ENCODE measurements at places on chromosomes 7 and 10. TPM values are rescaled to one million over a fixed set of nuclear protein-coding genes. Genes with fewer than 3 reads are reported as not detected.
A peak's percentile ranks its signal among the peaks of the same experiment; 100 is the strongest.

Gene SLC25A28
- 28.3 TPM for total RNA-seq

DNA sequence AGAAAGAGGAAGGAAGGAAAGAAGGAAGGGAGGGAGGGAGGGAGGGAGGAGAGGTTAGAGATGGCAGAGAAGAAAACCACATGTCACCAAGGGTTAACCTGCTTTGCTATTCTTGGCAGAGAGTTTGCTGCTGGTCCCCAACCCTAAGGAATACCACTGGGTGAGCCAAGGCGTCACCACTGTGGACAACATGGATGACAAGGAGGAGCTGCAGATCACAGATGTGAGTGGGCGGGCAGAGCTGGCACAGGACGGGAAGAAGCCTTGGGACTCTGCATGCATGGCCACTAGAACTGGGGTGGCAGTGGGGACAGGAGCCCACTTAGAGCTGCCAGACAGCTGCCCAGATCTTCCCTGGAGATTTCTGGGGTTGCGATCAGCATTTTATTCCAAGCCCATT, 17.2 kb upstream of the MYH16 start:
- H3K4me1 ChIP-seq, result no peaks in the 10 kb centered on the region
- no peaks in the 10 kb centered on the region for H3K27me3 ChIP-seq
- H3K4me3 ChIP-seq, result no peak overlapping the region
- no peak for DNase-seq

DNA sequence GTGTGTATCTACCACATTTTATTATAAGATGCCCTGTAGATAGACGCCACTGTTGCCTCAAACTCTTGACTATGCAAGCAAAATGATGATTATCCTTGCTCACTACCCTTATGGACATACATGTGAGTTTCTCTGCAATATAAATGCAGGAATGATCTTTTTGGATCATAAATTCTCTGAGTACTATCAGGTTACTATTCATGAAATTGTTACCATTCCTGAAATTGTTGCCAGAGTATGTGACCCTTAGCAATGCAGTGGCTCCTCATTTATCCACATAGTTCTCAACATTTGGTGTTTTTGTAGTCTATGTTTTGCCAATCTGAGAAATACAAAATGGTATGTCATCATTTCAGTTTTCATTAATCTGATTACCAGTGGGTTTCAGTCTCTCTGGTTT, 166.2 kb upstream of the FAM3C start:
- no peaks in the 10 kb centered on the region for H3K36me3 ChIP-seq
- no peaks in the 10 kb centered on the region for H3K27me3 ChIP-seq
- DNase-seq, result no peak

GRCh38 chr7:3087243-3087755, 43.6 kb upstream of the CARD11 start:
- no peak overlapping the region for H3K4me3 ChIP-seq
- H3K27ac ChIP-seq, result no peak overlapping the region

DNA sequence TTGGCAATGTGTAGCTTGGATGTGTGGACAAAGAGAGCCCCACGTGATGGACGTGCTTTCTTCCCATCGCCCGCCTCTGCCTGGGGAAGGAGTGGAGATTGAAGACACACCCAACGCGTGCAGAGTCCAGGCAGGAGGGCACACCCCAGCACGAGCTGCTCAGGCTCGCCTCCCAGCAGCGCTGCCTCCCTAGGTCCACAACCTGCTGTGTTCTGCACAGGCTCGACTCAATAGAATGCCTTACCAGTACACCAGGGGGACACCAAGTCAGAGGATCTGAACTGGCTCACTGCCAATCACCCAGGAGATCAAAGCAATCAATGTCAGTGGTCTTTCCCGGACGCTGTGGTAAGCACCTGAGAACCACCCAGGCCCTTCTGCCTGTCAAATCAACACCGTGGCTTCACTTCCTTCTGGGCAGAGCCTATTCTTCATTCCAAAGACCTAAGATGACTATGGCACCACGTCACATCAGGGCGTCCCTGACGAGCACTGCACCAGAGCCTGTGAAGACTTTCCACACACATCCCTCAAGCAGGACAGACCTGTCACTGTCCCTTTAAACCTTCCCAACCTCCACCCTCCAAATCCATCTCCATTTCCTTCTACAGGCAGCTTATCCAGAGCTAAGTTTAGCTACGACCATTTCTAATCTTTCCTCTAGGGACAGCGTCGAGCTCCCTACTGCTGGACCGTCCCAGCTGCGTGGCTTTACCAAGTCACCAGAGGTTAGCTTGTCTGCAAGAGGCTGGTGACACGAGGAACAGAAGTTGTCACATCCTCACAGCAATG, 72.3 kb downstream of the AMZ1 start:
- H3K27ac ChIP-seq, result peak overlapping the region; percentile 84
- peak; percentile 79 for DNase-seq
- H3K27me3 ChIP-seq, result no peaks in the 10 kb centered on the region
- peak overlapping the region; percentile 51 for H3K4me3 ChIP-seq
- peaks cover 43% of the 10 kb centered on the region for H3K36me3 ChIP-seq

Gene FERD3L
- total RNA-seq, result not detected

Gene MRLN
- not detected for total RNA-seq

DNA sequence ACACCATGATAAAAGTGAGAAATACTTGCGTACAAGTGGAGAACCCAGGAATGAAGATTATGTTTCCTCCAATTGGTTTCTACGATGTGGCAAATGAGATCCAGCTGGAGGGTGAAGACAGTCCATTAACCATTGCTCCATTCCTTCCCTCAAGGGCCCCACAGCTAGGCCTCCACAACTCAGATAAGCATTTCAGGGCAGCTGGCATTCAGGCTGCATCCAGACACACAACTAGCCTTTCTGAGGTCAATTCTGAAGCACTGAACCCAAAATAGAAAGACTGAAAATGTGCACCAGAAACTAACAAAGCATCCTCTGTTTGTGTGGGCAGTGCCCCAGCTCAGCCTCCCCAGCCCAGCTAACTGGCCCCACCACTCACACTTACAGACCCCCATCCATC, 94.8 kb downstream of the GSAP start:
- no peaks in the 10 kb centered on the region for H3K27me3 ChIP-seq
- H3K4me3 ChIP-seq, result no peak overlapping the region
- H3K36me3 ChIP-seq, result no peaks in the 10 kb centered on the region
- no peak overlapping the region for H3K27ac ChIP-seq
- no peak for DNase-seq

All from Calu3 (cell line).